ENCODE measurements at places on chromosomes 3 and 15.

DNA sequence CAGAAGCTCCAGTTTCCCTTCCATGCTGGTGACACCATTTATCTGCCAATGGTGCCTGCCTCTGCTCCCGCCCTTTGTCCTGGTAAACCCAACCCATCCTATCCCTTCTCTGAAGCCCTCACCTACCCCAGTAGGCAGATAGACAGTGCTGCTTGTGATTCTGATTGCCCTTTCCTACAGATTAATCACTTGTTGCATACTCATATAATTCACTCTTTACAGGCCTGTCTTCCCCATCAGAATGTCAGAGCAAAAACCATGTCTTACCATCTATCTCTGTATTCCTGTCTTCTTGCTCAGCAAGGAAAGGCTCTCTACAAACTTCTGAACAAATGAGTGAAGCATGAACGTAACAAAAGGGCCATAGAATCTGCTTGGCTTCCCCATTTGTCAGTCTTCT lies 47.9 kb downstream of the MRPS25 start:
- no peak for DNase-seq

DNA sequence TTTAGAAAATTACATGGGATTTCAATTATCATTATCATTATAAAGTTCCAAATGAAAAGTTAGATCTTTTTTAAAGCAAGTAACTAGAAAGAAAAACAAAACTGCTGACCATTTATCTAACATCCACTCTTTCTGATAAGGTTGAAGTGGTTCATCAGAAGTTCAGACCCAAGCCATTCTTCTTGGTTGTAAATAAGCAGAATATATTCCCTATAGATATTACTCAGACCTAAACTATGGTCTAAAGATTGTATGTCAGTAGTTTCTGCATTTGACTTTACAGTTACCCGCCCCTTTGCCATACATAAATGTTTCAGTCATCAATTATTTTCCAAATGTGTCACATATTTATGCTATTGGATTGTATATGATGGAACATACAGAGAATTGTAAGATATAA lies 136.7 kb downstream of the PLOD2 start:
- DNase-seq, result no peak

DNA sequence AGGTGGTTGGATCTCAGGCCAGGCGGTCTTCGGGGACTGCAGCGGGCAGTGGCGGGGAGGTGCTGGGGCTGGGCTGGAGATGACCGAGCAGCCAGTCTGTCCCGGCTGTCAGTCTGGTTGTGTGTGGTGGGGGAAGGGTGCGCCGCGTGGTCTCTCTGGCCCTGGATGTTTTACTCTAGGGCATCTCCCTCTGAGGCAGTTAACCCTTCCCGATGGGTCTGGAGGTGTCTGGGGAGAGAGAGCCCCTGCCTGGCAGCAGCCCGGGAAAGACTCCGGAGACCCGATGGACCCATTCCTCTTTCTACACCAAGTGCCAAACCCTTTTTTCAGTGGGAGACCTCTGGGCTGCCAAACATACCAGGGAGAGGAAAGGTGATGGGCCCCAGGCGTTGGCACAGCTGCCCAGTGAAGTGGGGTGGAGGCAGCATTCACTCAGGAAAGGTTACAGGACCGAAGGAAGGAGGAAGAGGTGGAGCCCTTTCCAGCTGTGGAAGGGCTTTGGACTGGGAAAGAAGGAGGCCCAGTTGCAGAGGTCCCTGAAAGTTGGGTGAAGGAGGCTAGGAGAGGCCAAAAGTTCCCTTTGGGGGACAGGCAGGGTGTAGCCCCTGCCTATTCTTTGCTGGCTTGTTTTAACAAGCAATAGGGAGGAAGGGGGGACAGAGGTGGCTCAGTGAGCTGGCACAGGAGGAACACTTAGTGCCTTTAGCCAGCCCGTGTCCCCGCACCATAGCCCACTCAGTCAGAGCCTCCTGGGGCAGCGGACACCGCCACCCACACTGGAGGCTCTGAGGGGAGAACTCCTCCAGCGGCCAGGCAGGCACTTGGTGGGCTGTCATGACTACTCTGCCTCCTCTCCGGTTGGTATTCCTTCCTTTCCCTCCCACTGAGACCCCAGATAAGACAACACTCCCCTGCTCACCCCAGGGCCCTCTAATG lies 2.7 kb upstream of the BAHD1 start:
- DNase-seq, result no peak

DNA sequence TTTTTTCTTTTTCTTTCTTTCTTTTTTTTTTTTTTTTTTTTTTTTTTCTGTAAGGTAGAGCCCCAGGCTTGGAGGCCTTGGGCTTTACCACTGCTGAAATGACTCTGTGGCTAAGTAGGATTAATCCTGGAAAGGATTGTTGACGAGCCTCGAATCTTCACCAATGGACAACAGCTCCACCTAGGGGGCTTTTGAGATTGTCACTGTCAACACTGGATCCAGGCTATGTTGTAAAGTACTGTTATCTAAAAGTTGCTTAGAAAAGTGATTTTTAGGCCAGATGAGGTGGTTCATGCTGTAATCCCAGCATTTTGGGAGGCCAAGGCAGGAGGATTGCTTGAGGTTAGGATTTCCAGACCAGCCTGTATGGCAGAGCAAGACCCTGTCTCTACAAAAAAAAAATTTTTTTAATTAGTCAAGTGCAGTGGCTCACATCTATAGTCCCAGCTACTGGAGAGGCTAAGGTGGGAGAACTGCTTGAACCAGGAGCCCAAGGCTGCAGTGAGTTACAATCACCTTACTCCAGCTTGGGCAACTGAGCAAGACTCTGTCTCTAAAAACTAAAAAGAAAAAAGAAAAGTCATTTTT lies 41.6 kb downstream of the KLHL18 start:
- peak; percentile 27 for DNase-seq

GRCh38 chr15:29446480-29446879 lies 176.9 kb upstream of the NSMCE3 start:
- no peak for DNase-seq

DNA sequence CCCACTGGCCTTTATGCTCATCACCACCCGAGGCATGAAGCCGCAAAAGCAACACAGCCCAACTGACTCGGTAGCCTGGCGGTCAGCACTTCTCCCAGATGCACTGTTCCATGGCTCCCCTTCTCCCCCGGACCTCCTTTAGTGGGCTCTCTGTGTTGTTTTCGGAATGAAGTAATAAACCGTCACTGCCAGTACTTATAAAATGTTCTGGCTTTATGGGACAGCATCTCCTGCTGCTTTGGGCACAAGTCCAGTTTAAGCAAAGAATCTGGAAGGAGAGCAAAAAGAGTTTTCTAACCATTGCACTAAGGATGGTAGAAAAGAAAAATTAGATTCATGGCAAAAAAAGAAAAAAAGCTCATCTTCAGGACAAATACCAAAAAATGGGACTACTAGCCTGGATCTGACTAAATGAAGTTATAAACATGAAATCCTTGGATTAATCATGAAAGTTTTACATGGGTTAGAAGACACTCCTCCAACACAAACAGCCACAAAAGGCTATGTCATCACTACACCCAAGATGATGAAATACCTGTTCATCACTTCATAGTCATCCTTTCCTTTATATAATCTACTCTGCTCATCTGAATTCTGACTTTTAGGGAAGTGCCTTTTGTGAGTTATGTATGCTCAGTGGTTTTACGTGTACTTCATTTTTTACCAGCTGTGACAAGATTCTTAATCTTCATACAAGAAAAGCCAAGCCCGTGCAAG lies 89.5 kb upstream of the UBE2E2 start:
- DNase-seq, result no peak

- no peak for DNase-seq
Observed at GRCh38 chr15:63573533-63573932, 23.7 kb upstream of the FBXL22 start.

DNA sequence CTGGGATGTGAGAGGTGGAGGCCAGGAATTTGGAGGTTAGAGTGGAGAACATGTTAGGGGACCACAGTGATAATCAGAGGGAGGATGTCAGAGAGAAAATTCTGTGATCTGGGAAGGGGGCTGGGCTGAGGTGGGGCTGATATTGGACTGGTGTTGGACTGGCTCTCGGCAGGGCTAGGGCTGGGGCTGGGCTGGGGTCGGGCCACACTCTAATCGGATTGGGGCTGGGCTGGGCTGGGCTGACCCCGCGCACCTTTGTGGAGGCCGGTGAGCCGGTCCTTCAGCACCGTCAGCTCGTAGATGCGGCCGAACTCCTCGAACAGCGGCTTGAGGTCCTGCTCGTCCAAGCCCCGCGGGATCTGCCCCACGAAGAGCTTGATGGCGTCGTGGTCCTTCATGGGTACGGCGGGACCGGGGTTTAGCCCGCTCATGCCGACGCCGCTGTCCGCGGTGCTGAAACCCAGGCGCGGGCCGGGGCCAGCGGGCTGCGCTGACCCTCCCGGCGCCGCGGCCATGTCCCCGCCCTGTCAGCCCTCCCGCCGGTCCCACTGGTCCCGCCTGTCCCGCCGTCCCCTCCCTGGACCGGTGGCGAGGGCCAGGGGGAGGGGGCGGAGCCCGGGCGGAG lies 485 bp downstream of the CELF6 start:
- DNase-seq, result peak; percentile 5

DNA sequence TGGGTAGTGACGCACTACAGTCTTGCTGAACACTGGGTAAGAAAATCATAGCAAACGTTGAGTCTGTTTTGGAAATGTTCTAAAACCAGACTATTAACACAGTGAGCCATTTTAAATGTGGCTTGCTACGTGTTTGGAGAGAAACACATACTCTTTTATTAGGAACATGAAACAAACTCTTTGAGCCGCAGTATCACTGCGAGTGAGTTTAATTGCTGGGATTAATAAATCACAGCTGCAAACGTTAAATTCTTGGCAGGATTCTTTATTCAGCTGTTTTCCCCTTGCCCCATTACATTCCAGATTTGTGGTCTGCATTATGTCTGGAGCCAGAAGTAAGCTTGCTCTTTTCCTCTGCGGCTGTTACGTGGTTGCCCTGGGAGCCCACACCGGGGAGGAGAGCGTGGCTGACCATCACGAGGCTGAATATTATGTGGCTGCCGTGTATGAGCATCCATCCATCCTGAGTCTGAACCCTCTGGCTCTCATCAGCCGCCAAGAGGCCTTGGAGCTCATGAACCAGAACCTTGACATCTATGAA lies 33.6 kb downstream of the BTD start:
- DNase-seq, result no peak

DNA sequence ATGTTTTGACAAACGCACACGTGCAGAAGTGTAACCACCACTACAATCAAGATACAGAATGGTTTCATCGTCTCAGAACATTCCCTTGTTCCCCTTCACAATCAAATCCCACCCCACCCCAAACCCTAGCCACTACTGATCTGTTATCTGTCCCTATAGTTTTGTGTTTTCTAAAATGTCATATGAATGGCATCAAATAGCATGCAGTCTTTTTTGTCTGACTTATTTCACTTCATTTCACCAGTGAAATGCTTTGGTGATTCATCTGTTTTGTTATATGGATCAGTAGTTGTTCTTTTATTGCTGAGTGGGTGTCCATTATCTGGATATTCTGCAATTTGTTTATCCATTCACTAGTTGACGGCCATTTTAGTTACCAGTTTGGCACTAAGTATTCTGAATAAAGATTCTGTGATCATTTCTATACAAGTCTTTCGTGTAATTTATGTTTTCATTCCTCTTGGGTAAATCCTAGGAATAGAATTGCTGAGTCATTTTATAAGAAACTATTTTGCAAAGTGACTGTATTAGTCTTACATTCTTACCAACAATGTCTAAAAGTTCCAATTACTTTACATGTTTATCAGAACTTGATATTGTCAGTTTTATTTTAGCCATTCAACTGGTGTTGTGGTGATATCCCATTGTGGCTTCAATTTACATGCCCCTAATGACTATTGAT lies 232.8 kb downstream of the CLSTN2 start:
- DNase-seq, result no peak

DNA sequence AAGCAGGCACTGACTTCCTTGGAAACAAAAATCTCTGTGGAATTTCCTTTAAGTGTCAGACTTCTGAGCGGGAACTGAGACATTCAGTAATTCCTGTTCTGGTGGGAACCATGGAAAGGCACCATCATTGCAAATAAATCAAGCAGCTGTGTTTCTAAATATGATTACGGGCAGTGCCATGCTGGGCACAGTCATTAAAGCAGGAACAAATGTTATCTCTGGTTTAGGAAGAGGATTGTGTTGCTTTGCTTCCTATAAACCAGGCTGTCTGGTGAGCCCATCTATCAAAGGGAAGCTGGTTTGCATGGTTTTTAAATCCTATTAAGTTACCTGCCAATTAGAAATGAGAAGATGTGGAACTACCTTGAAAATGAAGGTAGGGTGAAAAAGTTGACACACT lies 86.7 kb downstream of the EBLN2 start:
- DNase-seq, result no peak

- DNase-seq, result no peak
Observed at GRCh38 chr3:53361852-53362251, 14.5 kb upstream of the DCP1A start.

DNA sequence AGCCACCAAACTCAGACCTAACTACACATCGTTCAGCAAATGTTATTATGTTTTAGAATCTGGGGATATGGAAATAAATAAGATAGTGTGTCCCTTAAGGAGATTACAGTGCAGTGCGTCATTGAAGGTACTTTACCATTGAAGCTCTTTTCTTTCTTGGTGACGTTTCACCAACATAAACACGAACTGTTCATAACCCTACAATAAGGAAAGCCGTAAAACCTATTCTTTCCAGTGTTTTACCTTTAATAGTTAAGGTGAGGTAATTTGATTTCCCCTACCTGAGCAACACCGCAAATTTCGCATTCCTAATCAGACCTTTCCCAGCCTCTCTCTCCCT lies 826 bp downstream of the CCDC66 start:
- no peak for DNase-seq

GRCh38 chr3:141308588-141309218 lies 59.6 kb upstream of the ZBTB38 start:
- DNase-seq, result no peak

DNA sequence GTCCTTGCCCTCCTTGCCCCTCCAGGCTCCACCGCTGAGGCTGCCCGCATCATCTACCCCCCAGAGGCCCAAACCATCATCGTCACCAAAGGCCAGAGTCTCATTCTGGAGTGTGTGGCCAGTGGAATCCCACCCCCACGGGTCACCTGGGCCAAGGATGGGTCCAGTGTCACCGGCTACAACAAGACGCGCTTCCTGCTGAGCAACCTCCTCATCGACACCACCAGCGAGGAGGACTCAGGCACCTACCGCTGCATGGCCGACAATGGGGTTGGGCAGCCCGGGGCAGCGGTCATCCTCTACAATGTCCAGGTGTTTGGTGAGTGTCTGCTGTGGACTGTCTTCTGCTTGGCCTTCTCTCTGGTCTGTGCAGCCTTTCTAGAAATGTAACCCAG lies 61.0 kb downstream of the BOC start:
- no peak for DNase-seq

DNA sequence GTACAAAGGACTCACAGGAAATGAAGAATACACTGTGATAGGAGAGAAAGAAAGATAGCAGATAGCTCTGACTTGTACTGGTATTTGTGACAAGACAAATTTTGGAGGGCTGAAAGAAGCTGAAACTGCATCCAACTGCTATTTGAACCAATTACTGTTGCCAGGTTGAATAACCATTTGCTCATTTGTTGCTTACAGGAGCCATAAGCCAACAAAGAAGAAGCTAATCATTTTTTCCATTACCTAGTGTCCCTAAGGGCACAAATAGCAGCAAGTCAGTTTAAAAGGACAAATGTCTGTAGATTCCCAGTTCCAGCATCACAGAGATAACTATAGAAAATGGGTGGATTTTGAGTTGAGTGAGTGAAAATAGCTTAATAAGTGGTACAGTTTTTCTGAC lies 376.9 kb upstream of the ARPP21 start:
- no peak for DNase-seq

GRCh38 chr15:83178869-83179325 lies 28.7 kb downstream of the HDGFL3 start:
- no peak for DNase-seq

GRCh38 chr15:80660119-80660518 lies 35.0 kb upstream of the ABHD17C start:
- DNase-seq, result no peak

All from stimulated activated CD4-positive, alpha-beta T cell treated with anti-CD3 and anti-CD28 coated beads, Interleukin-4, amount 100 ng/mL, for 4 hours (primary cell).